ENCODE measurements at places on chromosomes 1 and 21. TPM values are rescaled to one million over a fixed set of nuclear protein-coding genes. Genes with fewer than 3 reads are reported as not detected.

DNA sequence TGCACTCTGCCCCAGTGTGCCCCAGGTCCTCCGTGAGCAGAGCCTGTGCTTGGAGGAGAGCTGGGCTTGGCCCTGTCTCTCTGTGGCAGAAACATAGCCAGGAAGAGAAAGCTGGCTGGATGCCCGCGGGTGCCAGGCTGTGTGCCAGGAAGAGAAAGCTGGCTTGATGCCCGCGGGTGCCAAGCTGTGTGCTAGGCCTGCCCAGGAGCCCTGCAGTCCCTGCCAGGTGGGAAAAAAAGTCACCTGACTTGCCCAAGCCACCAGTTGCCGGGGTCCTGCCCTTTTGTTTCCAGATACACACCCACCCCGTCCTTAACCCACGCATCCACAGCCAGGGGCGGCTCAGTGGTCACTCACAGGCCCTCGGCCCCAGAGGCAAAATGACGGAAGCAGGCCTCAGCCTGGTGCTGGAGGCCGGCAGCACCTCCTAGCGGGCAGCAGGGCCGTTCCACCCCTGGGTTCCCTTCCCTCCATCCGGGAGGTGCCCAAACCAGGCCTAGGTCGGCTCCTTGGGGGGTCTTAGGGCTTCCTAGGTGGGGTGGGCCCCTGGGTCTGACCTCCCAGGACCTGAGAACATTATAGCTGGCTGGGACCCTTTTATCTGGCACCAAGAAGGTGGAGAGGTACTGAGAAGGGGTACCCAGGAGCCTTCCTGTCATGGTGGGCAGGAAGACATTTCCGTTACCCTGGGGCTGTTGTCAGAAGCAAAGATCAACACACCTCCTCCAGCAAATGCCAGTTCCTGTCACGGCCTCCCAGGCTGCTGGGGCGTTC, 9.1 kb downstream of the ITGB2 start:
- DNase-seq: peak; percentile 93

DNA sequence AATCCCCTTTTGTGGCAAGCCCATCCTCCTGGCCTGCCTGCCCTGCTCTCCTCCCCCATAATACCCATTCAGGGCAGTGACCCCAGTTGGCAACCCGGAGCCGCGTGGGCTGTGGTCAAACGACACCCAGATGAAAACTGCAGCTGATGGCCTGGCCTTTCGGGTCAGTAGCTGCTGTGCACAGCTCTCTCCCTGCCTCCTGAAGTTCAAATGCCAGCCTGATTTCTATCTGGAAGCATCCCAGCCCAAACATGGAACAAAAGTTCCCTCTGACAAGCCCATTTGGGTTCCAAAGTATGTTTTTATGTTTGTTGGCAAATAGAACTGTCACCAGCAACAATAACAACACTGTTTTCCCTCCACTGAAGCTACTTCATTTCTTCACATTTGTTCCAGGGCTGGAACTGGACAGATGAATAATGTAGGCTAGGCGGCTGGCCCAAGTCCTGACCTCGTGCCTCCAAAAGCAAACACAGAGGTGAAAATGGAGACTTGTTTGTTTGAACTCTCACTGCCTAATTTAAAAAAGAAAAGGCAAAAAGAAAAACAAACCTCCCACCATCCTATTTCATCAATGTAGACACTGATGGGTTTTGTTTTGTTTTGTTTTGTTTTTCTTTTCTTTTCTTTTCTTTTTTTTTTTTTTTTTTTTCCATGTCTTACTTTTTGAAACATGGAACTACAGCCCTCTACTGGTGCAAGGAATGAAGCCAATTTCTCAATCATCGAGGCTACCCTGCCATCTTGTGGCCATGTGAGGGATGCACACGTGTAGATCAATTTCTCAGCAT, 179.0 kb downstream of the ADSS2 start:
- DNase-seq: no peak

DNA sequence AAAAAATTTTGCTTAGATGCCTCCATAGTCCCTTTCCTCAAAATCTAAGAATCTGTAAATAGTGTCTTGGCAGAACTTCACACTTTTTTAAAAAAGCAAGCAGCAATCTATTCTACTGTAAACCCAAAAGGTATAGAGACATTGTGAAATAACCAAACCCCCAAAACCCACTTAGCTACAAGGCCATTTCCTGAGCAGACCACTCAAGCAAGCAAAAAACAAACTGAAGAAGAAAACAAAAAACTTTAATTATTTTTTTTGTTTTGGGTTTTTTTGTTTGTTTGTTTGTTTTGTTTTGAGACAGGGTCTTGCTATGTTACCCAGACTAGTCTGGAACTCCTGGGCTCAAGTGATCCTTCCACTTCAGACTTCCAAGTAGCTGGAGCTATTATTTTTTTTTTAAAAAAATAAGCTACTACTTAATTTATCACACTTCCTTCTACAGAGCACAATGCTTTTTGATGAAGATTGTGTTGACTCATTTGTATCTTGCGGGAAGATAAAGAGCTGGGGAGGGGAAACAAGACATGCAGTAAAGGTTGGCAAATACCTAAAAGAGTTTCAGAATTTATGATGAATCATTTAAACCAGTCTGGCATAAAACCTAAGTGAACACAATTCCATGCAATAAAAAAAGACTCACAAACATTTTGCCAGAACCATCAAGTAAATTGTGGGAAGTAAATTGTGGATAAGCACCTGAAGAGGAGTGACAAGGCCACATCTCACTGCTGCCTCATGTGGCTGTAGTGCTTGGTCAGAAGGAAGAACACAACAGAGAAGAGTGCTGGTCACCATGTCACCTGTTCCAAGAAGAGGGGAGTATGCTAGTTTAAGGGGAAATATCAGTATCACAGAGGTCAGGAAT, 2.7 kb upstream of the PTPN22 start:
- no peak for DNase-seq

DNA sequence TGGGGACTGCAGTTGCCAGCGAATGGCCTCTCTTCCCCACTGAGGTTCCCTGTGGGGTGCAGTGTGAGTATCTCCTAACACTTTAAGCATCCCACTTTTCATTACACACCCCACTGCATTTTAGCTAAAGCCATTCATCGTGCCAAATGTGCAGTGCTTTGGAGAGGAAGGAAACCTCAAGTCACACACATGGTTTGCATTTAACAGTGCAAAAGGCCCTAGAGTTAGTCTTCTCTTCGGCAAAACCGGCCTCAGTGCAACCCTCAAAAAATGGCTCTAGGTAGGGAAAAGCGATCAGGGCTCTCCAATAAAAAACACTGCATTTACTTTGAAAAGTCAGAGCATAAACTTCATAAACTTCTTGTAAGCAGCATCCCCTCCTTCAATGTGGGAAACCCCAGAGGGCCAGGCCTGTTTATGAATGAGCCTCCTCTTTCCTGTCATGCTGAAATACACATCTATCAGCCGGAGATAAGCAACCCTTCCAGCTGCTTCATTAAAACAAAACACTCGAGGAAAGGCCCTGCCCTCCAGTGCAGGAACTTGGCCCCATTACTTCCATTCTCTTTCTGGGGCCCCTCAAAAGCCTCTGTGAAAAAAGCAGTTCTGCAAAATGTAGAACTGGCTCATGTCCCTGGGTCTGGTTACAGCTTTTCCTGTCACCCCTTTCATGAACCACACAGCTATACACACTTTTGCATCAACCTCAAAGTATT, 184.0 kb downstream of the CDC7 start:
- DNase-seq: no peak

- no peak for DNase-seq
Measured at GRCh38 chr1:223245411-223245810, 102.4 kb upstream of the TLR5 start.

DNA sequence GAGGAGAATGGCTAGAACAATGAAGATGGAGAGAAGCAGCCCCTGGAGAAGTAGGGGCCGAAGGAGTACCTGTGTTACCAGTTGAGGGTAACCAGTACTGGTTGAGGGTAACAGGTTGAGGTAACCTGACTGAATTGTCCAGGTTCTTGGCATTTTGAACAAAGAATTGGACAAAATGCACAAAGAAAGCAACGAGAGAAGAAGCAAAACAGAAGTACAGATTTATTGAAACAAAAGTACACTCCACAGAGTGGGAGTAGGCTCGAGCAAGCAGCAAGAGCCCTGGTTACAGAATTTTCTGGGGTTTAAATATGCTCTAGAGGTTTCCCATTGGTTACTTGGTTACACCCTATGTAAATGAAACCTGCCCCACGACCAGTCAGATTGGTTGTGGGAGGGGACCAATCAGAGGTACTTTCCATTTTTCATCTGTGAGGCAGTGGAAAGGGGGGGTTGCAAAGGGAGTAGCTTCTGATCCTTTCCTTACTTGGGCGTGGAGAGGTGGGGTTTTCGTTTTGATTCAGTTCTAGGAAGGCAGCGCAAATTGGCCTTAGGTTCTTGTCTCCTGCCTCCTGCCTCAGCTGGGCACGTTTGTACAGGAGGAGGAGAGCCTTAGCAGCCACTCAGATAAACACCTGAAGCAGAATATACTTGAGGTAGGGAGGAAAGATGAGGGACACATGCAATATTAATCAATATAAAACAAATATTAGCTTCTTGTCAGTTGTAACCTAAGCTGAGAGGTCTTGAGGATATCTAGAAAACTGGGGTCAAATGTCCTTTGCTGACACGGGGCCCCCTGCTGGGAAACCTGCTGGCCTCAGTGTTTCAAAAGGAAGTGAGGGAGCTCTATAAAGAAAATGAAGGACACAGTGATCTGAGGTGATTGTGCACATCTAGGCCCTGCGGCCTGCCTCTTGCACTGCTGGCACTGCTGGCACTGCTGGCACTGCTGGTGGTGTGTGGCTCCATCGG, 14.3 kb upstream of the LSM10 start:
- no peak for DNase-seq

DNA sequence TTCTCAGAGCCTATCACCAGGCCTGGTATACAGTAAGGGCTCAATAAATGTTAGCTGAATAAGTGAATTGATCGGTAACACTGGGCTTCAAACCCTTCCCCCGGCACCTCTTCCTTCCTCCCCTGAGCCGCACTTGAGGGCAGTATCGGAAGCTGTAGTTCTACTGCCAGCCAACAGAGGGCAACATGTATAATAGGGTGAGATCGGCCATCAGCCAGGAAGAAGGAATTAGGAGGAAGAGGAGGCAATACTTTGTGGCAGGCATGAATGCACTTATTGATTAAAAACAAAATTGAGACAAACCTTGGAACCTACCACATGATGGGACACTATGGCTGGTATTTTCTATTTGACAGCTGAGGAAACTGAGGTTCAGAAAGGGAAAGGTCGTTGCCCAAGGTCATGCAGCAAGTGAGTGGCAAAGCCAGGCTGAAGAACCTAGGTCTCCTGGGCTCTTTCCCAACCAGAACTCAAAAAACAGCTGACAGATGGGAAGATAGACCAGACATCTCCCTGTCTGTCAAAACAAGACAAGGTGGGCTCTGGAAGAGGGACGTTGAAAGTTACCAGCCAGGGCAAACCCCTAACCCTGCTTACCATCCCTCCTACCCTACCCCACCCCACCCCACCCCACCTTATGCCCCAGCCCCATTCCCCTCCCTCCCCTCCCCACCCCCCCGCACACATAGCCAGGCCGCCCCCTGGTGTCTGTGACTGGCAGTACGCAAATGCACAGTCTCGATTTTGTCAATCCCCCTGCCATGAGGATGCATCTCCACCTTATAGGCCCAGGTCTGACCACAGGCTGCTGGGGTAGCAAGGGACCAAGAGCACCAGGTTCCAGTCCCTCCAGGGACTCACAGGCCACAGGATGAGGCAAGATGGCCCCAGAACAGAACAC, 107.3 kb upstream of the RUNX3 start:
- peak; percentile 87 for DNase-seq

DNA sequence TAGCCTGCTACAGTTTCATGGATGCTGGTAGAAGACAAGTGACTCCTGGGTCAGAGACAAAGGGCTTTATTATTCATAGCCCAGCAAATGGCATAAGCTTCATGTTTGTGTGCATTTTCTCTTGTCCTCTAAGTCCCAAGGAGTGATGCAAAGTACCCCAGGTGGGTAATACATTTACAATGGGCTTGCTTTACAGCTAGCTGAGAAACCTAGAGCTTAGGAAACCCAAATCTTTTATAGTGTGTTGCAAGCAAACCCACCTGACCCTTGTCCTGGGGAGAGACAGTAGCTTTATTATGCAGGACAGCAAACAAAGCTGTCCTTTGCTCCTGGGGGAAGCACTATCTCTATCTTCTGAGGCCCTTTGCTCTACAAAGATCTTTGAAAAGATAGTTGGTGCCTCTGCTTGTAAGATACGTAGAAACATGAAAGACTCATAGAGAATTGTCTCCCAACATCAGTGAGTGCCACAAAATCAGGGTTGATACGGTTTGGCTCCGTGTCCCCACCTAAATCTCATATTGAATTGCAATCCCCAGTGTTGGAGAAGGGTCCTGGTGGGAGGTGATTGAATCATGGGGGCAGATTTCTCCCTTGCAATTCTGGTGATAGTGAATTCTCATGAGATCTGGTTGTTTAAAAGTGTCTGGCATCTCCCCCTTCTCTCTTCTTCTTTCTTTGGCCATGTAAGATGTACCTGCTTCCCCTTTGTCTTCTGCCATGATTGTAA, 315.8 kb upstream of the USP24 start:
- no peak for DNase-seq

- no peak for DNase-seq
Measured at GRCh38 chr1:212975111-212975918, 25.0 kb downstream of the VASH2 start.

GRCh38 chr1:17314491-17314971, 6.5 kb downstream of the PADI4 start:
- no peak for DNase-seq

GRCh38 chr1:47722909-47723580, 274.1 kb downstream of the TRABD2B start:
- DNase-seq: no peak

- no peak for DNase-seq
Measured at GRCh38 chr21:15437883-15438282, 291.9 kb upstream of the USP25 start.

DNA sequence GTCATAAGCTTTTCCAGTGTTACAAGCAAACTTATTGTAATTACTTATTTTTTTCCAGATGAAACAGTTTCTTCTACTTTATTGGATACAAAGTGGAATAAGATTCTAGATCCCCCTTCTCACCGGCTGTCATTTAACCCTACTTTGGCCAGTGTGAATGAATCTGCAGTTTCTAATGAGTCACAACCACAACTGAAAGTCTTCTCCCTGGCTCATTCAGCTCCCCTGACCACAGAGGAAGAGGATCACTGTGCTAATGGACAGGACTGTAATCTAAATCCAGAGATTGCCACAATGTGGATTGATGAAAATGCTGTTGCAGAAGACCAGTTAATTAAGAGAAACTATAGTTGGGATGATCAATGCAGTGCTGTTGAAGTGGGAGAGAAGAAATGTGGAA, 95.5 kb downstream of the ZFYVE9 start:
- DNase-seq: no peak

- no peak for DNase-seq
Measured at GRCh38 chr1:219460081-219460895, 152.6 kb downstream of the ZC3H11B start.

DNA sequence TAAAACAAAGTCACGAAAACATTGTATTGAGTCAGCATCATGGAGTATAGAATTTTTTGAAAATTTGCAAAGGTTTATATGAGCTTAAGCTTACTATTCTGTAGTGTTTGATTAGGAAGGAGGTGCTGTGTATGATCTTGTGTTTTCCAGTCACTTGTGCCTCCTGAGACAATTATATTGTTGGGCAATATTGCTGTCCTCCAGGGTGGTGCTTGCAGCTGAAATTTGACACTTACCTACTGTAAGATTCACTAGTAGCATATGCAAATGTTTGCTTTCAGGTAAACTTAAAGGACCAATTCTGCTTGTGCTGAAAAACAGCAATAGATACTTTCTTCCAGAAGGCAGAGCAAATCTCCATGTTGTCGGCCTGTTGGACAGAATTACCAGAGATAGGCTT, 268.0 kb downstream of the TGFB2 start:
- no peak for DNase-seq

FCRL3 gene
- 39.0 TPM for polyA plus RNA-seq

TMIGD3 gene
- 6.2 TPM for polyA plus RNA-seq

FAM163A gene
- 0.32 TPM for polyA plus RNA-seq

LRRC71 gene
- 0.51 TPM for polyA plus RNA-seq

TMEM9 gene
- 35.6 TPM for polyA plus RNA-seq
